ENCODE measurements at places on chromosomes 1 and 21.

- no peak for DNase-seq
Measured at GRCh38 chr1:55579332-55580001, 364.3 kb upstream of the USP24 start.

DNA sequence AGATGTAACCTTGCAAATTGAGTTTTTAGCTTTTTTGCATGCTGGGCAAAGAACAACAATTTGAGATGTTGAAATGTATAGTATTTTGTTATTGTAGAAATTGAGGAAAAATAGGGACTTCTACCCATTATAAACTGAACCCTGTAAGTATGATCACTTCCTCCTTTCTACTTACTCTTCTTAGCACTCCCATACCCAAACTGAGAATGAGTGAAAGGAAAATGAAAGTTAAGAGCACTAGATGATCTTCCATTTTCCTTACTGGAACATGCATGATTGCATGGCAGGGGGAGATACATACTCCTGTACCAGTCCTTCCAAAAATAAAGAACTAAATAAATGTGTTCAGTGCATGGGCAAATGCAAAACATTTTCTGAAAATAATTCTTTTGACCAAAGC lies 107.4 kb upstream of the KIAA1614 start:
- DNase-seq, result no peak

DNA sequence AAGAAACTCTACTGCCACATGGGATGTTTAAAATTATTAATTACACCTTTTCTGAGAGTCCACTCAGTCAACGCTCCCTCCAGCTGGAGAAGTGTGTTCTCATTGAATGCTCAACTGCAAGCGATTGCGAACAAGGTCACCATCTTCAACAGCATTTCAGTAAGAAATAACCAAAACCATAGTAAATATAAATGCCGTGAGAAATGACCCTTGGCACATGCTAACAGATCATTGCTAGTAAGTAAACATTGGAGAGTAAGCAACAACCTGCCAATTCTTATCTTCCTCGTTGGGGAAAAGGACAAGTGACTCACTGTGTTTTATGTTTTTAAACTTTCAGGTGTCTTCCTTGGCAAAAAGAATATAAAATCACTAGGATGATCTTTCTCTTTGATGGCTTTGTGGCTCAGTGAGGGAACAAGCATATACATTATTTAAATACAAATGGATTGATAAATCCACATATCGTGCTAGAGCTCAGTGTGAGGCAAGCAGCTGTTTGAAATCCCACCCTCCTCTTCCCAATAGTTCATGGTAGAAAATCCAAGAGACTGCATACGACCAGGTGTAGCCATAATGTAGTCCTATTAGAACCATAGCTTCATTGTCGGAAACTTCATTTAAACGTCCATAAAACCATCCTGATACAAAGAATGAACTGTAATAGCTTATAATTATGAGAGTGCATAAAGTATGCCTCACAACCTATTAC lies 214.6 kb downstream of the GRIK1 start:
- DNase-seq, result no peak

DNA sequence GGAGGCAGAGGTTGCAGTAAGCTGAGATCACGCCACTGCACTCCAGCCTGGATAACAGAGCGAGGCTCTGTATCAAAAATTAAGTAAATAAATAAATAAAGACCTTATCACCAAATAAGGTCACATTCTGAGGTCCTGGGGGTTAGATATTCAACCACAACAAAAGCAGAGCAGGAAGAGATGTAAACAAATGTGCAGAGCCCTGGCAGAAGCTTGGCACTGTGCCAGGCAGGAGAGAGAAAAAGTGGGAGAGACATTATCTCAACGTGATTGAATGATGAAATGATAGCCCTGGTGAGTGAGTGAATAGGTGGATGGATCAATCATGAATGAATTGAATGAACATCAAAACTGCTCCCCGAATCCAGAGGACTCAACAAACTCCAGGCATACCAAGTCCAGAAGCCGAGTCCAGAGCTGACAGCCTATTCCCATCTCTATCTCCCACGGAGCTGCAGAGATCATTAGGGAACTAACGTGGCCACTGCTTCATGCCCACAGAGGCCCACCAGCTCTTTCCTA lies 150.7 kb downstream of the TOMM20 start:
- no peak for DNase-seq

DNA sequence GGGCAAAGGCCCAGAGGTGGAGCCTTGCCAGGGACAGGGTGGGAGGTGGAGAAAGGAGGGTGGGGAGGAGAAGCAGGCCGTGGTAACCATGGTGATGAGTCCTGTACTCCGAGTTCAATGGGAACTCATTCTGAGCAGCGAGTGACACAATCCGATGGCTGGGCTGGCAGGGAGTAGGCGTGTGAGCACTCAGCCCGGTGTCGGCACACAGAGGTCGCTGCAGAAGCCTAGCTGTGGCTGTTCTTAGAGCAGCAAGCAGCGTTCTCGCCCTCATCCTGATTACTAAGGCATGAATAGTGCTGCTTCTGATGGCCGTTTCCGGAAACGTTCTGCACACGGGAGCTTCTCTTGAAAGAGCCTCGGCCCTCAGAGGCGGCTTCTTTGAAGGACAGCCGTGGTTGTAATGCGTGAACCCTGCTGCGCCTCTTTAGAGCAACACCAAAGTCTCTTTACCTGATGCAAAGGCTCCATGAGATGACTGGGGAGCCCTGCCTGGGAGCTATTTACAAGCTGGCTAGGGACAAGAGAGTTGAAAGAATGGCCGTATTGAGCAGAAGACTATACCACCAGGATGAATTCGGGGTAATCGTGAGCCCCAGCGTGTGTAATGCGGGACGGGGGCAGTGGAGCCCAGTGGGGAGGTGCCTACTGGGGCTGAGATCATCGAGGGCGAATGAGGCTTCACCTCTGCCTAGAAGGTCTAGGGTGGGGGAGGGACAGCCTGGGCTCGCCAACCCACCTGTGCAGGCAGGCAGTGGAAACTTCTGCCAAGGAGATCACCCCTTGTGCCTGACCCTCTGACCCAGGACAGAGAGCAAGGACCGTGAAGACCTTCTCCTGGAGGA lies 72.8 kb upstream of the PAX7 start:
- DNase-seq, result peak; percentile 30

DNA sequence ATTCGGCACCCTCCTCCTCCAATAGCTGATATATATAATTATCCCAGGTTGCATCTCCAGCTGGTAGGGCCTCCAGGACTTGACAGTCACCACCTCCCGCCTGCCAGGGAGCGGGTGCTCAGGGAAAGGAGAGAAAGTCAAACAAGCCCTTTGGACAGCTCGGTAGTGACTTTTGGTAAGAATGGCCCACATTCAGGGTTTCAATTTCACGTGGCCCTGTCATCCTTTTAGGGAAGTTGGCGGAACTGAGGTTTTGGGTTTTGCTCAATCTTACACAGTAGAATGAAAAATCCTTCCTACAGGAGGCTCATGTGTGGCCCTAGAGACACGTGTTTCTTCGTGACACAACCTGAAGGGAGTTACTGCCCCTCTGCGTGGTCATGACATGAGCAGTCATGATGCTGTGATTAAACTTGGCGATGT lies 44.2 kb downstream of the CAPN8 start:
- DNase-seq, result no peak

GRCh38 chr1:176796583-176796982 lies 333.6 kb downstream of the PAPPA2 start:
- DNase-seq, result no peak

DNA sequence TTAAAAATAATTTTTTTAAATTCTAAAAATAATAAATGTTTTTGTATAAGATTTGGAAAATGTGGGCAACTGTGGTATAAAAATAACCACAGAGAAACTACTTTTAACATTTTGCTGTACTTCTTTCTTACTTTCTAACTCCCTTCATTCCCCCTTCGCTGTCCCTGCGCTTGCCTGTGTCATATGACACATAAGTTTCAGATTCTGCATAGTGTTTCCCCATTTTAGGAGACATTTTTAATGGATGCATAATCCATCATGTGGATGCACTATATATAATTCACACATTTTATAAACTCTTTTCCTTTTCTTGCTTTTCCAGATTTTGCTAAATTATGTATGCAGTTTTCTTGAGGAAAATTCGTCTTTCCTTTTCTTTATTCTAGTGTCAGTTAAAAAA lies 16.3 kb downstream of the ATG4C start:
- no peak for DNase-seq

DNA sequence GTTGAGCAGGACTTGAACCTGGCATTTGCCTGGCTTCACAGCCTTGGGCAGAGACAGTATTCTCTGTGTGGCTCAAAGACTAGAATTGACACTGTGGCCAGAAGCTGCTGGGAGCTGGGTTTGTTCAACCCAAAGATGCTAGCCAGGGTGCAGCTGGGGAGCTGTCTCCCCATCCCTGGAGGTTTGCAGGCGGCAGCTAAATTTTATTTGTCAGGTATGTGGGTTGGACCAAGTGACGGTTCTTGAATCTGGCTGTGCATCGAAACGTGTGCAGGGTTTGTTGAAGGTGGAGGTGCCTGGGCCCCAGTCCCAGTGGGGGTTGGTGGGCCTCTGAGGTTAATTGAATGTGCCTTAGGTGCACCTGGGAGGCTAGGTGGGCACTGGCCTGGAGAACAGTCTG lies 11.8 kb downstream of the WNT4 start:
- DNase-seq, result no peak

GRCh38 chr21:36613059-36613458 lies 85.9 kb upstream of the SIM2 start:
- no peak for DNase-seq

DNA sequence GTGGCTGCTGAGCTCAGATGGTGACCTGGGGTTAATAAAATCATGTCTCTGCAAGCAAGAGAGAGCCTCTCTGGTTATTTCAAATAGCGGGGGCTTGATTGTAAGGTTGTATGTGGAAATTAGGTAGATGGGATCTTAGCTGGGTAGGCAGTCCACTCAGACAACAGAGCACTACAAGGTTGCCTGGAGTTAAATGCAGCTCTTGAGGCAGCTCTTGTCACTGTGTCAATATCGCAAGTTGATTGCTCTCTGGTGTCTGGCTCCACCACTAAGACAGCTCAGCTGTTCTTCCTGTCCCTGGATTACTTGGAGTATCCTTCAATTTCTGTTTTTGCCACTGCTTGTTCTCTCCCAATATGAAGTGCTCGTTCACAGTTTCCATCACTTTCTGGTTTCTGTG lies 93.8 kb downstream of the C21orf91 start:
- no peak for DNase-seq

- DNase-seq, result no peak
Measured at GRCh38 chr1:235494531-235494930, 9.7 kb downstream of the B3GALNT2 start.

- DNase-seq, result no peak
Measured at GRCh38 chr21:17391811-17392340, 121.0 kb upstream of the CXADR start.

GRCh38 chr1:62912028-62912638 lies 128.2 kb downstream of the ATG4C start:
- peak; percentile 51 for DNase-seq

- DNase-seq, result no peak
Measured at GRCh38 chr1:18491168-18491567, 10.4 kb downstream of the KLHDC7A start.

- no peak for DNase-seq
Measured at GRCh38 chr1:94019327-94019726, 101.6 kb downstream of the ABCA4 start.

DNA sequence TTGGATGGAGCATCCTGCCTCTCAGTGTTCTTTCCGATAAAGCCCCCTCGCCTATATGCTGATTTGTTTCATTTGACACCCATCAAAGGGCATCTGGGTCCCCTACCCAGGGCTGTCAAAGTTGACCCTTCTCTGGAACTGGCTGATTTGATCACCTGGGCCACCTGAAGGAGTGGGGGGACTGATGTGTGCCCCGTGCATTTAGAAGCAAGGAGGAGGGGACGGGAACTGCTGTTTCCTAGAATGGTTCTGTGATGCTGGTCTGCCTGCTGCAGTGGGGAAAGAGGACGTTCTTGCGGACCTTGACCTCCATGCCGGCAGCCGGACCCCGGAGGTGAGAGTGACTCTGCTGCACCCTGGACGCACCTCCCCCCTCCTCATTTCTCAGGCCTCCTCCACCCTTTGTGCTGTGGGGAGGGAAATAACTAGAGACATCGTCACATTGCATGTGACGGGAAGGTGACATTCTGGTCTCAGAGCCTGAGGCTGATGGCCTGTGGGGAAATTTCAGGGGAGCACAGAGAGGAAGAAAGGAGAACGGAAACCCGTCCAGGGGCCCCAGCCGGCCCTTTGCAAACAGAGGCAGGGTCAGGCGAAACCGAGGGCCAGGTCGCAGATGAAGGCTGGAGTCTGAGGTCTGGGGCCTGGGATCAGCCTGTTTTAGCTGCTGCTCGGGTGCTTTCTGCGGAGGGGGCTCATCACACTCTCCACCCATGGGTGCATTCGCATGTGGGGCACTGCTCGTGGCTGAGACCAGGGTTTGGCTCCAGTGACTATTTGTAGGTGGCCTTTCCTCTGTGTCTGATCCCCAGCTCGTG lies 25.7 kb downstream of the CRYAA start:
- DNase-seq, result no peak

DNA sequence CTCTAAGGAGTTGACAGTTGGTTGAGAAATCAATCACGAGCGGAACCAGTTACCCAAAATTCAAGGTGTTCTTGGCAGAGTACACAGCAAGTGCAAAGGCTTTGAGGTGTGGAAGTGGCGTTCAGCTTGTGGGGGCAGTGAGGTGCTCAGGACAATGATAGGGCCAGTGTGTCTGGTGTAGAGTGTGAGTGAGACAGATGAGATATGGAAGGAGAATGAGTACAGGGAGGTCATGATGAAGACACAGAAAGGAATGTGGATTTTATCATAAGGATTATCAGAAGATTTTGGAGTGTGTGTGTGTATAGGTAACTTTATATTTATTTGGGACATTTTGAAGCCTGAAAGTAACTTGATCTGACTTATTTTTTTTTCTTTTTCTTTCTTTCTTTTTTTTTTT lies 40.9 kb downstream of the IFI44 start:
- DNase-seq, result no peak

GRCh38 chr1:146012703-146013558 lies 8.6 kb downstream of the HJV start:
- peak; percentile 76 for DNase-seq

GRCh38 chr1:65001231-65001792 lies 35.0 kb upstream of the JAK1 start:
- peak; percentile 87 for DNase-seq

DNA sequence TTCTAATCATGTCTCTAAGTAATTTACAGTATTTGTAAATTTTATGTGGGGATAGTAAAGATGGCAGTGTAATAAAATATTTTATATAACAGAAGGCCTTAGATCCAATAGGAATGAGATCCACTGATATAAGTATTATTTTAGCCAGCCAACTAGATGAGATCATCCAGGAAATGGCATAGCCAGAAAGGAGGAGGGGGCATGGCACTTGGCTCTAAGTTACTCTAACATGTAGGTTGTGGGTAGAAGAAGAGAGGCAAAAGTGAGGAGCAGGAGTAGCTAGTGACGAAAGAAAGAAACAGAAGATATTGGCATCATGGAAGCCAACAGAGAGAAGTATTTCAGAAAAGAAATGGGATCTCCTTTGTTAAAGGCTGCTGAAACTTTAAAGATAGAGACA lies 426.1 kb downstream of the PTPRC start:
- no peak for DNase-seq

GRCh38 chr1:117370509-117370908 lies 3.3 kb downstream of the MAN1A2 start:
- DNase-seq, result no peak

- peak; percentile 86 for DNase-seq
Measured at GRCh38 chr1:32334864-32335534, 1.0 kb downstream of the MARCKSL1 start.

All from GM03348 (cell line).